NCI-H1417 treated with DMSO at 0.1 percent for 48 hours (cell line): ENCODE measurements at places on chromosomes 6 and 20.

DNA sequence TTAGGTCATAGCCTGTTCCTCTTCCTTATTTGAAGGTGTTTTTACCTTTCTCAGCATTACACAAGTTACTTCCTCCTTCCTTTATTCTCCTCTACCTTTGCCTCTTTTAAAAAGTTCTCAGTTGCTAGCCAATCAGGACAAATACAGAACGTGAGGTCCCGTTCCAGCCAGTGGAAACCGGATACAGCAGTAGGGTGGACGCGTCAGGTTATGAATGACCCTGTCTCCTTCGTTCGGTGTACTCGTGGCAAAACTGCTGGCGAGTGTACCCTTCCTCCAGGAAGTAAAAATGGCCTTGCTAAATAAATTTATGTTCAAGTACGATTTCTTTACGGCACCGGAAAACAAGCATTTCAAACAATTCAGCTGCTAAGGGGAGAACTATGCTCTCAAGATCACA, 77.0 kb upstream of the MLN start:
- DNase-seq, result no peak

GRCh38 chr6:118403036-118403435, 145.1 kb upstream of the PLN start:
- no peak for DNase-seq

GRCh38 chr20:41081276-41081814, 52.7 kb downstream of the TOP1 start:
- no peak for DNase-seq

- no peak for DNase-seq
Observed at GRCh38 chr6:39303425-39304153, 10.6 kb downstream of the KCNK17 start.

DNA sequence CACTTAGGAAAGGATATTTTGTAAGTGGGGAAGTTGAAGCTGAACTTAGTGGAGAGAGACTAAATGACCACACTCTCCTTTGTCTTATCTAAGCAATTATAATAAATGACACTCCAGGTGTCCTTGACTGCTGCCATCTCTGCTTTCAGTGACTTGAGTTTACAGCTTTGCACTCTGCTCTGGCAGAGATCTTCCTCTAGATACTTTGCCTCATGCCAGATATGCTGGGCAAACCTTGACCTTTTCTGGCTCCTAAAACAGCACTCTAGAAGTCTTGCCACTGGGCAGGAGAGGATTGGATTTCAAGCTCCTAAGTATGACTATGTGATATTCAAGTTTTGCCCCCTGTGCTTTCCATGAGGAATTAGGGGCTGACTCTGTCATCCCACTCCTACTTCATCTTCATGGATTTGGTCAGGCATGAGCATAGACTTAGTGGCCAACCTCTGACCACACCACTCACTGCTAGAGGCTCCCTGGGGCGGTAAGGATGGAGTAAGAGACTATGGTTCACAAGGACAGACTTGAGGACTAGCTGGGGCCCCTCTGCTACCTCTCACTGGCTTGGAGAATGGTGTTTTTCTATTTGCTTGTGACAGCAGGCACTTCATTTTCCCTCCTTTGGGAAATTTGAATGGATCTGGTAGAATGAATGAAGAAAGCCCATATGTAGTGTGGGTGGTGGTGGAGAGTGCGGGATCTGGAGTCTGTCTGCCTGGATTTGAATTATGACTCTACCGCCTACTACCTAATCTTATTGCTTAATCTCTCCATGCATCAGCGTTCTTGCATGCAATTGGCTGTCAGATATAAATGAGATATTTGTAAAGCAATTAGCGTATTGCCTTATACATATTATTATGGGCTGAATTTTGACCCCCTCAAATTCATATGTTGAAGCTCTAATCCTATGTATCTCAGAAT, 191.4 kb downstream of the REV3L start:
- no peak for DNase-seq

- DNase-seq, result no peak
Observed at GRCh38 chr6:105330913-105331312, 72.0 kb downstream of the PREP start.

DNA sequence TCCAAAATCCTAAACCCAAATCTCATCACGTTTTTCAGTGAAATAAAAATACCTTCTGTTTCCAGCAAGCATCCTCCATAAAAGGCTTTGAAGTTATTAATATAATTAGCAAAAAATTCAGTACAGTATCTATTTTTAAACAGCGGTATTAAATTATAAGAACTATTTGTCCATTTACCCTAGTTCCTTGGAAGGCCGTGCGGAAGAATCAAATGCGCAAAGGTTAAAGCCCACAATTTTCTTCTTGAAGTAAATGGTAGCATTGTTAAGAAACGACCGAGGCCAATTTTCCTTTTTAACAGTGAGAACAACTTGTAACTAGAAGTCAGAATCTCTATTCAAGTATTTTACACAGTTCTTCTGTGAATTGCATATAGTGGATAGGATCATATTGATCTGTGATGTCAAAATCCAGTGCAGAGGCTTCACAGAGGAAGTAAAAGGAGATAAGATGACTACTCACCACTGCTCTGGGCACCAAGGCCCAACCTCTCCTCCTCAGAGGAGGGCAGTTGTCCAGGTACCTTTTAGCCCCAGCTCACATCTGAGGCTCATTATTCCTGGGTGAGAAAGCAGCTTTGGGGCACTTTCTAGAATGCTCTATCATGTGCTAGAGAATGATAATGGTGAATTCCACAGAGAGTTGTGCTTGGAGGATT, 36.3 kb downstream of the TNFAIP3 start:
- no peak for DNase-seq

DNA sequence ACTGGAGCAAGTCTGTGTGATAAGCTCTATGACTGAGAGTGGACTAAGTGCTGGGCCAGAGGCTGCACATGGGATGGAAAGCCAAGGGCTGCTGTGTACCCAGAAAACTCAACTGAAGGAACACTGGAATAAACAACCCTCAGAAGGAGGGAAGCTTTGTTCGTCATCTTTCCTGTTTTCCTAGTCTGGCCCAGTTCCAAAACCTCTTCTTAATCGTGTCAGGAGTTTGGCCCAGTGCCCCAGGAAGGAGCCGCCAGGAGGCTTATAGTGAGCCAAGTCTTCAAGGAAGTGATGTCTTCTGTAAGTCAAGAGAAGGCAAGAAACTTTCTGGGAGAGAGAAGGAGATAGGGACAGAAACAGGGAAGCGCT, 23.3 kb upstream of the TOP1 start:
- DNase-seq, result no peak

DNA sequence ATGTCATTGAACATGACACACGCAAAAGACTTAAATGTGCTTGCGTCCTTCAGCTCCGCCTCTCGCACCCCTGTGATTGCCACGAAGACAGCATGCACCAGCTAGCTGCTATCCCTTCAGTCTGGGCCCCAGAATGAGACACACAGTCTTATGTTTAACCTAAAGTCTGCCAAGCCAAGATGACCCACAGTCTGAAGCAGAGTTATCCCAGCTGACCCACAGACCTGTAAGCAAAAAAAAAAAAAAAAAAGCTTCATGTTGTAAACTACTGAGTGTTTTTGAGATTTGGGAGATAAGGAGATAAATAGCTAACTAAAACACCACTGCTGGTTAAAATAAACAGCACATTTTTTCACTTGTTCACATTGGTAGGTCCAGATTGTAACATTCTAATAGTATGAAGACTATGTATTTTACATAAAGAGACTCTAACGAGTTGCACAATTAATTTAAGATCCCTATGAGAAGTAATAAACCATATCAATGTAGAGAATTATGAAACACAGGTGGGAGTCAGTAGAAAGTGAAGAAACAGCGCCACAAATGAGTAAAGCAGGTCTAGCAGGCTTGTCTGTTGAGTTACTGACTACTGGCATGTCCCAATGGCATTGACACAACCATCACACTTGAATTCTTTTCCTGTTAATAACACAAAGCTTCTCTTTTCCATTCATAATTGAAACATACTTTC, 47.4 kb upstream of the CCDC28A start:
- DNase-seq, result no peak

- DNase-seq, result no peak
Observed at GRCh38 chr6:111750153-111750552, 123.1 kb downstream of the FYN start.

DNA sequence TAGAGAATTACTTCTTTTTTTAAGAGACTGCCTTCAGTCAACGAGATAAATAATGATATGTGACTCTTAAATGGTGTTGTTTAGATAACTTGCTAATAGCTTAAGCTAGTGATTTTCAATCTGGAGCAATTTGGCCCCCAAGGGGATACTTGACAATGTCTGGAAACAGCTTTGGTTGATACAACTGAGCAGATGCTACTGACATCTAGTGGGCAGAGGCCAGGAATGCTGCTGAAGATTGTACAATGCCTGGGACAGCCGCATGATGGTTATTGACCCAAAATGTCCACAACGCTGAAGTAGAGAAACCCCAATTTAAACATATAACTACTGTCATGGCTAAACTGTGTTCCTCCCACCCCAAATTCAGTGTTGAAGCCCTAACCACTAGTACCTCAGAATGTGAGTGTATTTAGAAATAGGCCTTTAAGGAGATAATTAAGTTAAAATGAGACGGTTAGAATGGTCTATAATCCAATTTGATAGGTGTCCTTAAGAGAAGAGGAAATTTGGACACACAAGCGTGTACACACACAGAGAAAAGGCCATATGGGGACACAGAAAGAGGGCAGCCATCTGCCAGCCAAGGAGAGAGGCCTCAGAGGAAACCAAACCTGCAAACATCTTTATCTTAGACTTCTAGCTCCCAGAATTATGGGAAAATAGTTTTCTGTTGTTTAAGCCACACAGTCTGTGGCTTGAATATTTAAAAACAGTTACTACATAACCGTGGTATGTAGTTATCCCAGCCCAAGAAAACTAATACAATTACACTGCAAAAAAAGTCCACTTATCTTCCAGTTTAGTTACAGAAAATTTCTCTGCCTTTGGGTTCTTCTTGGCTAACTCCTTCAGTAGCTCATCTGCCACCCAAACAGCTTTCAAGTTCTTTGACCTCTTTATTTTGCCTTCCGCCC, 22.2 kb downstream of the RWDD2A start:
- no peak for DNase-seq

- no peak for DNase-seq
Observed at GRCh38 chr6:113630738-113631535, 226.2 kb upstream of the MARCKS start.

DNA sequence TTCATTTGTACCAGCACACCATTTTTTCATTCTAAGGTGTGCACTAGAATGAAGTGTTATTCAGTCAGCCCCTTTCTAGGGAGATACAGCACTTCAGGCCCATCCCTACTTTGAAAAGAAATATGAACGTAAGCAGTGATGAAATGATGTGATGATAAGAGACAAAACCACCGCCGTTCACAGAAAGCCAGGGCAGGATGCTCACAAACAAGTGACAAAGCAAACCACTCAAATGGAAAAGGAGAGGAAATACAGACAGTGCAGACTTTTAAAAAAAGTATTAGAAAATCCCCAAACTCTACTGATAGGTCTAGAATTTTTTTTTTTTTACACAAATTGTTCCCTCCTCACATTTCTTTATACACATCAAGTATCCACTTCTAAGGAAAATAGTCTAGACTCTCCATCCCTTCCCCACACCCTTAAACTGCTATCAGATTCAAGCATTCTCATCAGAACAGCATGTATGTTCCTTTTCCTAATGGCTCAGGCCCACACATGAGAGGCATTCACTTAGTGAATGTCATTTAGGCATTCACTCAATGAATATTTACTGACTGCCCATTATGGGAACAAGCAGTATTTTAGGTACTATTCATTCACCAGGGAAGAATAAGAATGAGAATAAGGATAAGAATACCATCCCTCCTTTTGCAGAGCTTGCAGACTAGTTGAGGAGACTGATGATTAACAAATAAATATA, 243.5 kb downstream of the GMPR start:
- no peak for DNase-seq

- no peak for DNase-seq
Observed at GRCh38 chr6:44540881-44541280, 153.4 kb downstream of the CDC5L start.

DNA sequence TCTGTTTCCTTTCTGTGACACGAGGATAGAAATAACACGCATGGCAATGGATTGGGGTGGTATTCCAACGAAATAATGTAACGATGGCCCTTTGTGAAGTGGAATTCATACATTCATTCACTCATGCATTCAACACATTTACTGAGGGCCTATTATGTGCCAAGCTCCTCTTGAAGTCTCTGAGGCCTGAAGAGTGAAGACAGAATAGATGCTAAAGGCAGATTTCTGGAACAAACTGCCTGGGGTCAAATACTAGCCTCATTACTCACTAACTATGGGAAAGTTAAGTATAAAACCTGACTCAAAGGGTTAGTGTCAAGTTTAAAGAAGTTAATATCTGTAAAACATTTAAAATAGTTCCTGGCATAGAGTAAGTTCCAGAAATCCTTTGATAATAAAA, 279.6 kb upstream of the SULF2 start:
- no peak for DNase-seq

GRCh38 chr20:16865406-16865805, 117.2 kb downstream of the OTOR start:
- DNase-seq, result peak; percentile 10

- no peak for DNase-seq
Observed at GRCh38 chr20:44054118-44054517, 132.9 kb downstream of the JPH2 start.

GRCh38 chr6:3337521-3338350, 79.0 kb downstream of the PSMG4 start:
- DNase-seq, result no peak

- DNase-seq, result no peak
Observed at GRCh38 chr6:158115508-158115907, 52.6 kb downstream of the SERAC1 start.

- no peak for DNase-seq
Observed at GRCh38 chr6:125008261-125008703, 46.0 kb downstream of the RNF217 start.

DNA sequence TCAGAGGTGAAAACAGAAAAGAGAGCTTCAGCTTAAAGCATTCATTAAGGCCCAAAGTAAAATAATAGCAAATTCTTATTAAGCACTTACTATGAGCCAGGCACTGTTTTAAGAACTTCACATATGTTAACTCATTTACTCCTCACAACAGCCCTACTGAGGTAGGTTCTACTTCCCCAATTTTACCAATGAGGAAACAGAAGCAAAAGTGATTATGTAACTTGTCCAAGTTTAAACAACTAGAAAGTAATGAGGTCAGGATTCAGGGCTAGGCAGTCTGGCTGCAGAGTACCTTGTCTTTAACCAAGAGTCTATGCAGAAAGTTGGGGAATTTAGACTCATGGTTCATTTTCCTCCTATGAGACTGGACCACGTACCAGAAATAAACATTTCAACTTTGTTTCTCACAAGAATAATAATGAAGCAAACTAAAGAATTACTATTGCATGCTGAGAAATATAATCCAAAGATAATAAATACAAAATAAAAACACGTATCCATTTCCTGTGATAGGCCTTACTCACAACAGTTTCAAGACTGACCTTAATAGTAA, 3.8 kb downstream of the COL21A1 start:
- no peak for DNase-seq
